ENCODE measurements at places on chromosomes 1 and 21.

DNA sequence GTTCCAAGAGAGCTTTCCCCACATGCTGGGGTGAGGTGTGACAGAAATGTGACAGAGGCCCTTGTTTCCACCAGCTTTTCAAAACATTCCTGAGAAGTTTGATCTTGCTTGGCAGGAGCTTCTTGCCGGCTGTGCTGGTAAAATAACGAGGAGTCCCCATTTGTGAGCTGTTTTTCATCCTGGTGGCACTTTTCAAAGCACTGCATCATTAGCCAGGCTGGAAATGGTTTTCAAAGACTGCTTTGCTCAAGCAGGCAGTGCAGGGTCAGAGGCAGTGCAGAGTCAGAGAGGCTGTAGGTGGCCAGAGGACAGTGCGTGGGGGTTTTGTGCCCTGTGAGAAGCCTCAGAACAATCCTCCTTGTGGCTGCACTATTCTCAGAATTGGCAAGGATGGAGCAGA, 75.8 kb upstream of the KCNA3 start:
- no peak for DNase-seq

DNA sequence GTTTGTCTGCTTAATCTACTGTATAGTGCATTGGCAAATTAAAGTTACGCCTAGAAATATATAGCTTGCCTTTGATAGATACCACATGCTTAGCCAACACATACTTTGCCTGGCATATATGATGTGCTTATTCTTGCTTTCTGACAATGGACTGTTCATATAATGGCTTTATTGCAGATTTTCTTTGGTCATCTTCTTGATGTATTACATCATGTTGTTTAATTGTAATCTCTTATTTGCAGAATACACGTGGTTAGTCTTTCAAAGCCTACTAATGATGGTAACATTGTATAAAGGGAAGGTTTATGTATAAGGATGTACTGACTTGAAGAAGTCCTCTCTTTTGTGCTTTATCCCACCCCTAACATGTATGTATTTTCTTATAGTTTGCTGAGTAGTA, 201.5 kb downstream of the PDE4B start:
- no peak for DNase-seq

- DNase-seq: no peak
These were observed 1.9 kb downstream of the RNF11 start for GRCh38 chr1:51238034-51238403.

GRCh38 chr1:28087614-28088167, 719 bp downstream of the EYA3 start:
- DNase-seq: no peak

DNA sequence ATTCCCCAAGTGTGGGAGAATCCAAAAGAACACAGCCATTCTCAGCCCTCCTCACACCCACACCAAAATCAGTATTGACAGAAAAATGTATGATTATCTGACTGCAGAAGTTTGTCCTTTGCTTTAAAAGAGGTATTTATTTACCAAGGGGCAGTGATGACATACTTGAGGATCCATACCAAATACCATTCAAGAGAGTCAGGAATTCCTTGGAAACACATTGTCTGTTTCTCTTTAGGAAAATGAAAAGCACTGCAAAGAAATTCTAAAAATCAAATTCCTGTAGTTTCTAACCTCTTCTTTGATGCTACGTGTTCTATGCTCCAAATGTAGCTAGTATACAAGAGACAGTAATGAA, 509.6 kb upstream of the CXADR start:
- DNase-seq: no peak

DNA sequence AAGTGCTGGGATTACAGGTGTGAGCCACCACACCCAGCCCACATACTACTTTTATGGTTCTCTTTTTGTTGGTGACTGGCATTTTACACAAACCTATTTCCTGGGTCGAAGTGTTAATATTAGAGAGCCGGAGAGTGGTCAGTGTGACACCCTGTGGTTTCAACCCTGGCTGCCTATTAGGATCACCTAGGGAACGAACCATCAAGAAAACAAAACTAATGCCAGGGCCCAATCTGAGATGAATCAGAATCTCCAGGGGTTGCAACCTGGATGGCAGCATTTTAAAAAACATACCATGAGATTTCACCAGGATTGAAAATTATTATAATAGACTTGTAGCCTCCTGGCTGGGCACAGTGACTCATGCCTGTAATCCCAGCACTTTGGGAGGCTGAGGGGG, 6.1 kb downstream of the MRPS21 start:
- no peak for DNase-seq

GRCh38 chr1:165884690-165885304, 57.4 kb downstream of the UCK2 start:
- no peak for DNase-seq

DNA sequence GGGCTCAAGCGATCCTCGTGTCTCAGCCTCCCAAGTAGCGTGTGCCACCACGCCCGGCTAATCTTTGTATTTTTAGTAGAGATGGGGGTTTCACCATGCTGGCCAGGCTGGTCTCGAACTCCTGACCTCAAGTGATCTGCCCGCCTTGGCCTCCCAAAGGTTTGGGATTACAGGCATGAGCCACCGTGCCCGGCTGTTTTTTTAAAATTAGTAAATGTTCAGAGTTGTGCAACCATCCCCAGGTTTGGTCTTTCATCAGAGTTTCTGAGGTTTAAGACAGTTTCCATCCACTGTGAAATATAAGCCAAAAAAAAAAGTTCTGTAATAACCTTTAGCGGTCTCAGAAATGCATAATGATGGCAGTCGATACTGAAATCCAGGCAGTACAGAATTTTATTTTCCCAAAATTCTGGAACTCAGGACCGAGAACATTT, 550 bp upstream of the SYT11 start:
- DNase-seq: no peak

GRCh38 chr1:9539829-9540550, 725 bp downstream of the SLC25A33 start:
- no peak for DNase-seq

- no peak for DNase-seq
These were observed 437.7 kb upstream of the KAZN start for GRCh38 chr1:14160781-14161180.

DNA sequence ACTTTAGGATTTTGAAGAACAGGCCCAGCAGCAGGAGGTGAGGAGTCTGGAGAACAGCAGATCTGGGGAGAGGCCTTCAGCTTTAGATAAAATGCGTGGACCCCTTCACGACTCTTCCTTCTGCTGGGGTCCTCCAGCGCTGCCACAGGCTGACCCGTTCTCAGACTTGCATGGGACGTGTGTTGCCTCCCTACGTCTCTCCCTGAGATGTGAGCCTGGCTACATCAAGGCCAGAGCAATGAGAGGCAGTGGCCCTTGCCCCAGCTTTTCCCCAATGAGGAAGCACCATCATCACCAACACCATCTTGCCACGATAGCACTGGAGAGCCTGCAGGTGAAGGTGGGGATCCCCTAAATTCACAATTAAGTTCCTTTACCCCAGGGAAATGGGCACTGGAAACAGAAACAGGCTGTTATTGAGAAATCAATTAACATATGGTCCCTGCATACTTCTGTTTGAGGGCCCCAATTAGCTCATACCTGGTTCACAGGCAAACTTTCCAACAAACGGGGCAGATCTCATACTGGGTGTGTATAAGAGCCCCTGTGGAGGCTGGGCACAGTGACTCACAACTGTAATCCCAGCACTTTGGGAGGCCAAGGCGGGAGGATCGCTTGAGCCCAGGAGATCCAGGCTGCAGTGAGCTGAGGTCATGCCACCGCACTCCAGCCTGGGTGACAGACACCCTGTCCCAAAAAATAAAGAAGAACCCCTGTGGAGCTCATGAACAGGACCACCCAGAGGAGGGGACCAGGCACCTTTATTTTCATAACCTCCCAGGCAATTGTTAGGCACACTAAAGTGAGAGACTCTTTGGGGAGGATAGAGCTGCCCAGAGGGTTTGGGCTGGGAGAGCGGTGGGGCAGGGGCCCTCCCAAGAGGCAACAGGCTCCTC, 12.1 kb upstream of the ADAMTSL4 start:
- DNase-seq: no peak

- DNase-seq: no peak
These were observed 116.5 kb downstream of the SMYD2 start for GRCh38 chr1:214397497-214397896.

DNA sequence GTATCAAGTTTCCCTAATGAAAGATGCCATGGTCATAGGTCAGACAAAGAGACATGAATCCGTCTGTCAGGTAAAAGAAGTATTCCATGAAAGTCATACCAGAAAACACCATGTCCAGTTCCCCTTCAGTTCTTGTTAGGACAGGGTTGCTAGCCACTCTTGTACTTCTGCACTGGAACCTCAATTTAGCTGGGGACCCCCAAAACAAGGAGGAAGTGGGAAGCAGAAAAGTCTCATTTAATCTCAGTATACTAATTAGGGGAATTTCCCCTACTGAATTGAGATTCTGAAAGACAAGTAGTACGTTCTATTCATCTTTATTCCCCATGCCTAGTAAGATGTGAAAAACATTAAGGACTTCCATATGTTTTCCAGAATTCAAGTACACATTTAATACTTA, 1289.9 kb upstream of the B3GALT2 start:
- no peak for DNase-seq

GRCh38 chr1:93672069-93672468, 9.6 kb downstream of the BCAR3 start:
- no peak for DNase-seq

GRCh38 chr1:151612501-151613281, 841 bp downstream of the SNX27 start:
- DNase-seq: no peak

Measured in cortex of kidney (tissue), 1 donor.